ENCODE measurements at places on chromosomes 11 and 22.

DNA sequence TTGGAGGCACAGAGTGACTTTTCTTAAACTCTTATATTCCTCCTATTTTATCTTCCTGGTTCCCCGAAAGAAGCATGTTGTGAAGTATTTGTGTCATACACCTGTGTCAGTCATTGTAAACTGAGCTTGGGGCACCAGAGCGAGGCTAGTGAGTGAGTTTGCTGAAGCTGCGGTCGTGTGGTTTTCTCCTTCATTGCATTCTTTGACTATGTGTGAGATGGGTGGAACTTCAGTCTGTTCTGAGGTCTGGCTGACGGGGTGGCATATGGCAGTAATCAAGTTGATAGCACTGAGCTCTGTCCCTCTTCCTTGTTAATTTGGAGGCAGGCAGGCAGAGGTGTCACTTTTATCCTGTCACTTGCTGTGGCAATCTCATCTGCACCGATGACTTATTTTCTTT is 4.2 kb downstream of the VPS26B start:
- DNase-seq, result no peak

DNA sequence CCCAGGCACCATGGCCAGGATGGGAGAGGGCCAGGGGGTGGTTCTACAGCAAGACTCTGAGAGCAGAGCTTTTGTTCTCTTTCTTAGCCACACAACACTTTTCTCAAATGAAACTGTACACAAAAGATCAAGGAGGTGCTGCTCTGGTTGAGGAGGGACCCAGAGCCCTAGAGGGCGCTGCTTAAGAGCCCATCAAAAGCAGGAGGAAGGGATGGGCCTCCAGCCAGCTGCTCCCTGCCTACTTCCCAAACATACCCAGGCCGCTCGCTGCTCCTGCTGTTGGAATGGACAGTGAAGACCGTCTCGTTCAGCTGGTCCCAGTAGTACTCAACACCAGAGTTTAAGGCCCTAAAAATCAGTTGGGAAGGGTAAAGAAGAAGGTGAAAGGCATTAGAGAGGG is 18.4 kb upstream of the CHRM4 start:
- peak; percentile 28 for DNase-seq

GRCh38 chr11:103871923-103872551 is 164.4 kb upstream of the DDI1 start:
- DNase-seq, result no peak

DNA sequence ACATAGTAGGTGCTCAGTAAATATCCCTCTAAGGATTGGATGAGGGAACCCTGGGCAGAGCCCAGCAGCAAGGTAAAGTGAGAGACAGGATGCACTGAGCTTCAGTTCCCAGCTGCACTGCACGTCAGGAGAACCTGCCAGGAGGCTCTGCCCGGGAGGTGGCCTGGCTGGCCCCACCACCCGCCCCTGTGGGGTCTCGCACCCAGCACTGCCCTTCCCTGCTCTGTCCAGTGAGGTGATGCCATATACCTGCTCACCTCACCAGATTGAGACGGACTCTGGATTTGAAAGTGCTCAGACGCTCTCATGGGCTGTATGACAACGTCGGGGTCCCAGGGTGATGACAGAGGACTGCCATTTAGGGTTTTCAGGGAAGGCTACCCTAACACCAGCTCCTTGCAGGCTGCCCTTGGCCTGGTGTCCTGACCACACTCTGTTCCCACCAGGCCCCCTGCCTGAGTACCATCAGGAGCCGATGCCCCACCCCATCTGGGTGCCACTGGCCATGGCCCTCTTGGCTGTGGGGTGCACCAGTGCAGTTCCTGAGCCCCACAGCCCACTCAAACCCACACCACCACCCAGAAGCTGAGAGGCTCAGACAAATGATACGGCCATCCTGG is 61.7 kb upstream of the FGF3 start:
- DNase-seq, result no peak

DNA sequence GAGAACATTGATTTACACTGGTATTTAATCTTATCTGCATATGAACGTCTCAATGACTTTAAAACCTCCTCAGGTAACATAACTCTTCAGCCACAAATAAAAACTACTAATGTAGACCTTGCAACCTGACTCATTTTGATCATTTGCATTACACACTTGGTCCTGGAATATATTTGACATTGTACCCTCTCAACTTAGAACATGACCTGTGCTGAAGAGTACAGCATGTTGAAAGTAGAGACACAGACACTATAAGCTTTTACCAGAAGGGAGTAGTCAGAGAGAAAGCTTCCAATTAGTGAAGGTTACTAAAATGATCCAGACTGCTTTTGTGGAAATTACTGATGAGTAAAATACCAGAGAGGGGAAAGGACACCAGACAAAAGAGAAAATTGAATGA is 390.6 kb upstream of the ANO3 start:
- no peak for DNase-seq

DNA sequence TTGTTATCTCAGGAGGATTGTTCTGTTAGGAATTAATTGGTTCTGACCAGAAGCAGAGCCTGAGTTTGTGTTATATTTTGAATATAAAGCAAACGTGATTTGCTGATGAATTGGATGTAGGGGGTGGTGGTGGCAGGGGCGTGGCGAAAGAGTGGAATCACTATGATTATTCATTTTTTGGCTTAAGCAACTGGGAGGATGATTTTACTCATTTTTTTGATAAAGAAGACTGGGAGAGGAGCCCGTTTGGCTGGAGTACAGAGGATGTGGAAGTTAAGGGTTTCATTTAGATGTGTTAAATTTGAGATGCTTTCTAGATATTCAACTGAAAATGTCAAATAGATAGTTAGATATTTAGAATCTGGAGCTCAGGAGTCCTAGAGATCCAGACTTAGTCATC is 83.4 kb upstream of the MYO18B start:
- DNase-seq, result no peak

- no peak for DNase-seq
These were observed 737.8 kb downstream of the FAM181B start for GRCh38 chr11:81995889-81996288.

DNA sequence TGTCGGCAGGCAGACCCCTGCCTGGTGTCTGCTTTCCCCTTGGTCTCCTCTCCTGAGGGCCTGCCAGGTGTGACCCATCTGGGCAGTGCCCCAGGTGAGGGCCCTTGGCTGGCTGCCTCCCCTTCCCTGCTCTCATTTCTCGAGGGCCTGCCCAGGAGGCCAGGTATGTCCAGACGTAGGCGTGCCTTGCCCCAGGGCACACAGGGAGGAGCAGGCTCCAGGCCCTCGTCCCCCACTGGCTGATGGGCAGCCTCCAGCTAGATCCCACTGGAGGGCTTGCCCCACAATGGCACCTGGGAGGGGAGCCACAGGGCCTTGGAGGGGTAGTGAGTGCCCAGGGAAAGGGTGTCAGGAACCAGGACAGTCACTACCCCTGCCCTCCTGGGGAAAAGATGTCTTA is 95.9 kb downstream of the CACNA1I start:
- DNase-seq, result no peak

- DNase-seq, result no peak
These were observed 594 bp upstream of the POU2AF1 start for GRCh38 chr11:111379602-111380136.

- no peak for DNase-seq
These were observed 5.6 kb upstream of the SH3BP1 start for GRCh38 chr22:37633625-37634416.

- no peak for DNase-seq
These were observed 46.5 kb upstream of the FGF3 start for GRCh38 chr11:69865707-69866106.

- no peak for DNase-seq
These were observed 10.5 kb upstream of the EHD1 start for GRCh38 chr11:64888729-64889511.

GRCh38 chr11:73325036-73325981 is 17.2 kb downstream of the ARHGEF17 start:
- no peak for DNase-seq

GRCh38 chr11:77501758-77502157 is 27.9 kb upstream of the PAK1 start:
- no peak for DNase-seq

DNA sequence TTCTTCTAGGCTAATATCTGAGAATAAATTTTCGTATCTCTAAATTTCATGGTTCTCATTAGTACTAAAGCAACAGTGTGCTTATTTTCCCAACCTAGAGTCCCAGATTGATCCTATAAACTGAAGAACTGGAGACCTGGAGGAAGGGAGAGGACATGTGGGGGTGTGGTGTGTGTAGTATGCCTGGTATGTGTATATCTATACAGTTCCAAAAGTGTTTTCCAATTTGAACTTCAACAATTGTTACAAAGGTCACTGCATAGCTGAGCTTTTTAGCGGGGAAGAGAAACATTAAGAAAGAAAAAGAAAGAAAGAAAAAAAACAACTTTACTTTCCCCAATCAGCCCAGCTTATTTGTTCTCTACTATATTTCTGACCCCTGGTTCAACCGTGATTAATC is 152.1 kb downstream of the SOX6 start:
- DNase-seq, result no peak

DNA sequence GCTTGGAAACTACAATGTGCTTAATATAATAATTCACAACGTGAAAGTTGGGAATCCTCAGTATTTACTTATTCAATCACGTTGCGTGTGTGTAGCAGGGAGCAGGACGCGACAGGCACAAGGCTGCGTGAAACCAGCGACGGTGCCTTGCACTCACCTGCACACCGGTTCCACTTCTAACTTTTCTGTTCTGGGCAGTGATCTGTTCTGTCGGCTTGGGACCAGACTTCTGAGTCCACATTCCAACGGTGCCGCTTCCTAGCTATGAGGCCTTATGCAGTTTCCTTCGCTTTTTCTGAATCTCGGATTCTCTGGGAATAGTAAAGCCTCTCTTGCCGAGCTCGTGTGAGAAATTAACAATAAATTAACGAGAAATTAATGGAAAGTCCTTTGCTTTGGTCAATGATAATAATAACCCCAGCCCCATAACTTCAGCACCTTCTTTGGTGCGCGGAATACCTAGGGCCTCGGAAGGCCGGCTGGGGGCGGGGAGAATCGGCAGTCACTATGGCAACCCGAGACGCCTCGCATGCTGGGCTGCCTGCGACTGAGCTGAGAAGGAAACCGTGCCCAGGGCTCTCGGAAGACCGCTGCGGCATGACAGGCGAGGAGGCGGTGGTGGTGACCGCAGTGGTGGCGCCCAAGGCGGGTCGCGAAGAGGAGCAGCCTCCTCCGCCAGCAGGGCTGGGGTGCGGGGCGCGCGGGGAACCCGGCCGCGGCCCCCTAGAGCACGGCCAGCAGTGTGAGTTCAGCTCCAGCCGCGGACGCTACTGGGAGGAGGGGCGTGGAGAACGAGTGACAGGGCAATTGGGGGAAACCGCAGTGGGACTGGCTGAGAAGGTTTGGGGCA is at the start of gene C11orf97:
Gene C11orf97 (plus strand): TSS at position 530 of the 850 bp plus-strand sequence. CDS start 68 bp downstream, at position 598.
- no peak for DNase-seq

- DNase-seq, result no peak
These were observed 5.3 kb downstream of the SERPIND1 start for GRCh38 chr22:20779014-20779817.

- DNase-seq, result no peak
These were observed 560 bp downstream of the PHOX2A start for GRCh38 chr11:72243173-72244059.

DNA sequence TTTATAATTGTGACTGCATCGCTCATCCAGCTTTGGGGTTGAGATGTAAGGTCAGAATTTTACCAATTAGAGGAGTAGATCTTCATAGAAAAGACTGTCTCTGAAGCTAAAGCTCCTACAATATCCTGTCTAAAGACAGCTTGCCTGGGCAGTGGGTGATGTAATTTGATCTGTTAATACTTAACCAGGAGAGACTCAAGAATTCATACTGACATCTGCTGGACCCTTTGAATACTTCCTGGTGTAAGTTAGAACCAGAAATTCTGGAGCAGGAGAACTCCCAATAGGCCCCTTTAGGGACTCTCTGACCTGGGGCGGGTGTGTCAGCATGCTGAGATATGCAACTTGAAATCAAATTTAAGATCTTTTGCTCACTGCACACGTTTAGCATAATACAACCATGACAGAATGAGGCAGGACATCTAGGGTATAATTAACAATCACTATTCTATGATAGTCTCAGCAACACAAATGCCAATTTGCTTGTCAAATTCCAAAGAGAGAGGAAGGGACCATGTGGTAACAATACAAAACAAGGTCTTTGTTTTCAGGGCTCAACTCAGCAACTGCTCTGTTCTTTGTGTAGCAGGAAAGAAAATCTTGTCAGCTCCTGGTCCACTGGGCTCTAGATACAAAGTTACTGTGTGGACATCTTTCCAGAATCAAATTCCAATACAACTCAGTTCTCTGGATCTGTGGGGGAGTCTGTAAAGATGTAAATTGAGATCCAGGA is 143.9 kb downstream of the INSC start:
- peak; percentile 67 for DNase-seq

- DNase-seq, result no peak
These were observed 22.0 kb downstream of the MFNG start for GRCh38 chr22:37464181-37464580.

DNA sequence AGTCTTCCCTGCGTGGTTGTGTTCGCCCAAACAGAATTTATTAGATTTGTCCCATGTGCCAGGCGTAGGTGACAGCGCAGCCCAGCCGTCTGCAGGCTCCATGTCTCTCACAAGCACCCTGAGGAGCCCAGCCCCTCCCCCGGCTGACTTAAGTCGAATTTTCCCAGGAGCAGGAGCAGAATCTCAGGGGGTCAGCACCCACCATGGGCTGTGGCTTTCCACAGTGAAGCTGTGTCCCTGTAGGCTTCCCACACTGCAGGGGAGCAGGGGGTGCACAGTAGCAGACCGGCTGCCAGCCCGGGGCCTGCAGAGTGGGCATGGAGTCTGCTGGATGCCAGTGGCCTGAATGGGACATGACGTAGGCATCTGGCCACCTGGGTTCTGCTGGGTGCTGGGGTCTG is 16.0 kb downstream of the PARVG start:
- DNase-seq, result no peak

DNA sequence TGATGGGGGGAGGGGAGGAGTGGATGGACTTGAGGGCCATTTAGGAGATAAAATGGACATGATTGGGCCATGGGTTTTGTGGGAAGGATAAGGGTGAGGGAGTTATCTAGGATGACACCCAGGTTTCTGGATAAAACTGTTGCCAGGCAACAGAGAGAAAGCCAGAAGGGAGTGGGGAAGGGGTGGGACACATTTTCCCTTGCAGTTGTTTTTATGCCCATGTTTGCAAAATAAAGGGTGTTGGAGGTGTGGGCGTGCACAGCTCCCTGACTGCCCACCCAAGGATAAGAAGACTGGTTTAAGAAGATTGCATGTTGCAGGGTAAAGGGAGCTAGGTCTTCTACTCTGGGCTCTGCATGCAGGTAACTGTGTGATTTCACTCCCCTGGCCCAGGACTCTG is 18.3 kb upstream of the YWHAH start:
- DNase-seq, result no peak

DNA sequence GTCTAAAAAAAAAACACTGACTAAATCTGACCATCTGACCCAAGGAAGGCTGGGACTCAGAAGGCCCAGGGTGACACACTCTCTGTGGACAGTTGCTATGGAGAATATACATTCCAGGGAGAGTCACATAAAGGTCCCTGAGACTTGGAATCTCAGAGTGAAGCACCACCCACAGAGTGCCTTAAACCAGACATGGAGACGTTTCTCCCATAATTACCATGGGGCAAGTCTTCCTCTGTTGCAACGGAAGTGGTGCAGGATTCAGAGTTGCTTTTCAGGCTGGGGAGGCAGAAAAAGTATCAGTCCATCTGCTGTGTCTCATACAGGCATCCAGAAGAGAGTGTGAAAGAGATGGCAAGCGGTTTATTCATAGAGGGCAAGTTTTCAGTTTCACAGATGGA is 58.7 kb upstream of the SLN start:
- no peak for DNase-seq

GRCh38 chr11:47867823-47868222 is 19.7 kb upstream of the NUP160 start:
- no peak for DNase-seq

- DNase-seq, result no peak
These were observed at the start of gene APOA4 for GRCh38 chr11:116823031-116823843. TSS of gene APOA4 (minus strand) at chr11:116823304. CDS start at chr11:116823191, 113 bp downstream.

- no peak for DNase-seq
These were observed 4.6 kb downstream of the LRRC32 start for GRCh38 chr11:76665921-76666351.

Measured in LNCaP clone FGC (cell line).